ENCODE measurements at places on chromosomes 5 and 9.
A peak's percentile ranks its signal among the peaks of the same experiment; 100 is the strongest.

- no peak for DNase-seq
These were observed 89.8 kb upstream of the RAD23B start for GRCh38 chr9:107193251-107193650.

DNA sequence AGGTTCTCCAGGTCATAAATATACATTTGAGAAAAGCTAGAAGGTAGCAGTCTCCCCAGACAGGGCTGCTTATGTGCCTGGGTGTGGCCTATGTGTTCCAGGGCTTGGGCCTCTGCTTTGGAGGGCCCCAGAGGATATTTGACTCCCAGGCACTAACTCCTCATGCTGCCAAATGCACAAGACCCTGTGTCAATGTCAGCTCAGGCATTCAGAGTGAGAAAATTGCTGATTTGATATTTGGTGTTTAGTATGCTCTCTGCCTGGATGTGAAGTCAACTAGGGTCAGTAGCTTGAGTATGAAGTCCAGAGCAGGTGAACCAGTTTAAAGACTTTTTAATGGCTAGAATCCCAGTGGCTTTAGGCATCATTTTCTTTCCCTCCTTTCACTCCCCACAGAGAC is 57.5 kb upstream of the IL7R start:
- no peak for DNase-seq

DNA sequence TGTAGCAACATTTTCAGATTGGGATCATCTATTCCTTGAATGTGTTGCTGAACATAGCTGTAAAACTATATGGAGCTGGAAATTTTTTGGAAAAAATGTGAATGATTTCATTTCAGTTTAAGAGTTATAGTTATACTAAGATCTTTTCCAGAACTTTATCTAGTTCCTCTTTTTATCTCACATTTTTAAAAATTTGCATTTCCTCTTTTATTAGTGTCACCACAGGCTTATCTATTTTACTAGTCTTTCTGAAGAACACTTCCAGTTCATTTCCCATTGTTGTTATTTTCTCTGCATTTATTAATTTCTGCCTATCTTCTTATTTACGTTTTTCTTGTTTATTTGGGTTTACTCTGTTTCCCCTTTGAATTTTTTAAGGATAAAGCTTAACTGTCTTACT is 46.0 kb upstream of the FSTL4 start:
- no peak for DNase-seq

- DNase-seq: no peak
These were observed 711.1 kb upstream of the CHD1 start for GRCh38 chr5:99639905-99640304.

- no peak for DNase-seq
These were observed 33.8 kb downstream of the CAPSL start for GRCh38 chr5:35904443-35905132.

- DNase-seq: no peak
These were observed 7.2 kb downstream of the IRGM start for GRCh38 chr5:150853561-150853960.

- peak; percentile 40 for DNase-seq
These were observed 146.4 kb downstream of the HACD4 start for GRCh38 chr9:20884985-20885593.

DNA sequence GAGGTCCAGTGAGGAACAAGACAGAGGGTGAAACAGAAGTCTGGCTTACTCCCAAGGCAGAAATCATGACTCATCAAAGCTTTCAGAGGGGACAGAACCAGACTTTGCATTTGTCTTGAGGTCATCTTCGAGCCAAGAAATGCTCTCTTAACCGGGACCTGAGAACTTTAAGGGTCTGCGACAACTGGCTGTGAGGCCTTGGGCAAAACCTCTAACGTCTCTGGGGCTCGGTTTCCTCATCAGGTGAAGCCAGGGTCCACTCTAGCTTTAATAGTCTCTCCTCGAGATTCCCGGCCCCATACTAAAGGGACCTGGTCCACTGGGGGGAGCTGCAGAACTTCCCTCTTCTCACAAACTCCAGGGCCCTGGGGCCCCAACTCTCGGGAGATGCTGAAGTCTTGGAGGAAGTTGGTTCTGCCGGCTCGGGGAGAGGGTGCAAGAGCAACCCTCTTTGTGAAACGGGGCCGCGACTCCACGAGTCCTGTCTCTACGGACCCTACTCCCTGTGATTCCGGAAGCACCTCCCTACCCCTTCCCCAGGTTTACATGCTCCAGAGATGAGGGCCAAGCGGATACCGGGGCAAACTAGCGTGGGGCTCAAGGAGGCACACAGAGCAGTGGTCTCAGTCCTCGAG is 2.6 kb downstream of the GLIS3 start:
- DNase-seq: no peak

GRCh38 chr5:73388306-73388684 is 60.3 kb downstream of the FOXD1 start:
- no peak for DNase-seq

DNA sequence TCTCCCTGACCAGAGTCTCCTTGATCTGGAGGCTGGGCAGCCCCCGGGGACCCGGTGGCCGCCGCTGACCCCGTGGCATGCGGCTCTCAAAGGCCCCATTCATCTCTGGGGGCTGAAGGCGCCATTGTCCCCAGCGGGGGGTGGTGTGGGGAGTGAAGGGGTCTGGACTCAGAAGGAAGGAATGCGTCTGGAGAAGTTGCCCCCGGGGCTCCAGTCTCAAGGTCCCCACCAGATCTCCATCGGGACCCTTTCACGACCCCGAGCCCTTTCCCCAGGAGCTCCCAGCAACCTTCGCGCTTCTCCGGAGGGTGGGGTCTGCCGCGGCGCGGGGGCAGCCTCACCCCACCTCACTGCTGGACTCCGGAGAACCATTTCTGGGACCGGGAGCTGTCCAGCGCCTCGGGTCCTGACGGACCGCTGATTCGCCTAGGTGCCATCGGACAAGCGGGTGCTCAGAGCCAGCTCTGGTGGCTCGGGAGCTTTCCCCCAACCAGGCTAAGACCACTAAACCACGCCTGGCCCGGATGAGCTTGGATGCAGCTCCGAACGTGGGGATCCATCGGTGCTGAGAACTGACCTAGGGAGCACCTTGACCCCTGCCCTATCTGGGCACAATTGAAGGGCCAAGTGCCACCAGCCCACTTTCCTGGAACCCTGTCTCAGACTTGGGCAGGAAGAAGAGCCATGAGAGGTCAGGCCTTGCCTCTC is 5.1 kb upstream of the PCDH1 start:
- DNase-seq: no peak

DNA sequence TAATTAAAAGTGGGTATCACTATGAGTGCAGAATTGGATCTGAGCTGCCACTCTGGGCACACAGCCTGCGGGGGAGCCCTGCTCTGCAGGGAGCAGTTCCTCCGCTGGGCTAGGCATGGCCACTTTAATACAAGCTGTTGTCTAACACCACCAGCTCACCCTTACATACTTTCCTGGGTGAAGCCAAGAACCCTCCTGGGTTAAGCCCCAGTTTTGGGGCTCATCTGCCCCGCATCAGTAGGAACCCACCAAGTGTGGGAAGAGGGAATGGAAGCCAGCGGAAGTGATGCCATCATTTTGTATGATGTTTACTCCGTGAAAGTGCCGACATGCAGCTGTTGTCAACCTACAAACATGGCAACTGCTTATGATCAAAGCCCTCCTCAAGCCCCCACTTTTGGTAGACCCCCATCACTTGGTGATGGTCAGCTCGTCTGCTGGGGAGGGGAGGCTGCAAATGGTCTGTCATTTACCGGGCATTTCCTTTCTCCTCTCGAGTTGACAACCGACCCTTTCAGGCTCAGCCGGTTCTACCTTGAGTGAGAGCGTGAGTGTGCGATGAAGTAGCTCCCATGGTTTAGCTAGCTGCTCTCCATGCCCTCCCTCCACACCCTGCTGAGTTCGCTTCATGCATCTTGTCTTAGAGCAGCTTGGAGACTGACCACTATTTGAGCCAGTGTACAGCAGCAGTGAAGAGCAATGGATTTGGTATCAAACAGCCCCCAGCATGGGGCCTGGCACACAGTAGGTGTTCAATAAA is 95.3 kb upstream of the IER5L start:
- no peak for DNase-seq

DNA sequence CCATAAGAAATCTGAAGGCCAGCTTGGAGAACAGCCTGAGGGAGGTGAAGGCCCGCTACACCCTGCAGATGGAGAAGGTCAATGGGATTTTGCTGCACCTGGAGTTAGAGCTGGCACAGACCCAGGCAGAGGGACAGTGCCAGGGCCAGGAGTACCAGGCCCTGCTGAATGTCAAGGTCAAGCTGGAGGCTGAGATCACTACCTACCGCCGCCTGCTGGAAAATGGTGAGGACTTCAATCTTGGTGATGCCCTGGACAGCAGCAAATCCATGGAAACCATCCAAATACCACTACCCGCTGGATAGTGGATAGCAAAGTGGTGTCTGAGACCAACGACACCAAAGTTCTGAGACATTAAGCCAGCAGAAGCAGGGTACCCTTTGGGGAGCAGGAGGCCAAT is 100.5 kb upstream of the MAN2A1 start:
- DNase-seq: no peak

- DNase-seq: no peak
These were observed 63.3 kb downstream of the FREM1 start for GRCh38 chr9:14846871-14847311.

DNA sequence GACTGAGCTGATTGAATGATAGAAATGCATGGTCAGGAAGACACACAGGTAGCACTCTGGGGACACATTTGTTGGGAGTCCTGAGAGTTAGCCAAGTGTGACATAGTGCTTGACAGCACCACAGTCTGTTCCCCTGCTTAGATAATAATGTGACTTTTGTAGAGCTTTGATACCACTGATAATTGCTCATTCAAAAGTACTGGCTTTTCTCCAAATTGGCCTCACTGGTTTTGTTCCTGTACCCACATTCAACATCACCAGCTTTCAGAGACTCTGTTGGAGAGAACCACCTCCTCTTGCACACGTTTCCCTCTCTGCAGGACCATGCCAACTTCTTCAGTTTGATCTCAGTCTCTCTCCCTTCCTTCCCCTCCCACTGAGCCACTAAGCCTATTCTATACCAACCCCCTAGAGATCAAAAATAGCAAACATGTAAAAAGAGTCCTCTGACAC is 52.5 kb upstream of the IL7R start:
- no peak for DNase-seq

GRCh38 chr9:95780121-95780520 is 95.4 kb upstream of the ERCC6L2 start:
- no peak for DNase-seq

All from stimulated activated CD8-positive, alpha-beta memory T cell treated with anti-CD3 and anti-CD28 coated beads, Interleukin-4, amount 100 ng/mL, for 4 hours (primary cell).